ENCODE measurements at places on chromosomes 6 and 20.

- DNase-seq = no peak
Measured at GRCh38 chr20:48291896-48292295, 506.6 kb upstream of the SULF2 start.

DNA sequence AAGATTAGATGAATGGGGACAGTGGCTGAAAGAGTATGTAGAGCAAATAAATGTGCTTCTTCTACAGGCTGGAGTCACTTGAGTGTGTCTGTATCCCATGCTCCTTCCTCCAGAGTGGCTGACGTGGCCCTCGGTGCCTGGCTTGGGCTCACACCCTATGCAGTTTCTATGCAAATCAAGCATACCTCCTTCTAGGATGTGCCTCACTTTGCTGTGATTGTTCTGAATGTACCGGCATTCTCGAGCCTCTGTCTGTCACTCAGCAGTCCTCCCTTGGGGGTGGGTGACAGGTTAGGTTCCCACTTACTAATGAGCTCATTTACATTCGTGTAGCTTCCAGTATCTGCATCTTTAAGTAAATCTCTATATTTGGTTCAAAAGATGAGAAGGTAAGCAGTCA, 55.1 kb upstream of the HDDC2 start:
- DNase-seq = no peak

- DNase-seq = peak; percentile 13
Measured at GRCh38 chr20:13220904-13221297, at the start of gene ISM1. Gene ISM1 (plus strand): TSS chr20:13221274. CDS start chr20:13221777, 503 bp downstream.

- DNase-seq = no peak
Measured at GRCh38 chr20:47989957-47990356, 204.7 kb upstream of the SULF2 start.

DNA sequence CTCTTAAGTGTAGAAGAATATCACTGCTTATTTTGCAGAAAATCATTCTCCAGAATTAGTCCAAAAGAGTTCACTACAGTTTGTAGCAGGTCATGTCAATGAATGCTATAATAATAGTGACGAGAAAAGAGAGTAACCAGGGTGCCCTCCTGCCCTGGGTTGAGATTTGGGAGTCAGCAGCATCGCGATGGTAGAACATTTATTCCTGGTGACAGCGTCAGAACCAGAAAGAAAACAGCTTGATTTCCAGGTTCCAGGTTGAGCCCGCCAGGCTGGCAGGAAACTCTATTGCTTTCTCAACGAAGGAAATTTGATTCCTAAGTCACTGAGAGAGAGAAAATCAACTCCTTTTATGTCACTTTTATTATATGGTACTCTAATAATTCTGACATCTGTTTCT, 550.3 kb downstream of the QKI start:
- DNase-seq = no peak

DNA sequence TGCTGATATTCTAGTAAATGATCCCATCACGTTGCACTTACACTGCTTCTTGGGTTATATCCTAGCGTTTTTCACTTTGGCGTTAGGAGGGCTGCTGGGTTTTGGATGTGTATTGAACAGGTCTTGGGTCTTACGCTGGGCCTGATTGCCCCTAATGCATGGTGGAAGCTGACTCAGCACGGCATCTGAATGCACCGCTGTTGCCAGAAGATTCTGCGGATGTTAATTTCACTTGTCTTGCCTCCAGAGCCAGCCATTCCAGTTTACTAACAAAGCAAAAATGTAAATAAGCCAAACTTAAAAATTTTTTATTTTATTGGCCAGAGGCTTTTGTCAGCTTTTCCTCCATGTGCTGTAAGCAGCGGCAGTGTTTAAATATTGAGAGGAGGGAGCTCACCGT, 233.5 kb downstream of the TMEM242 start:
- no peak for DNase-seq

DNA sequence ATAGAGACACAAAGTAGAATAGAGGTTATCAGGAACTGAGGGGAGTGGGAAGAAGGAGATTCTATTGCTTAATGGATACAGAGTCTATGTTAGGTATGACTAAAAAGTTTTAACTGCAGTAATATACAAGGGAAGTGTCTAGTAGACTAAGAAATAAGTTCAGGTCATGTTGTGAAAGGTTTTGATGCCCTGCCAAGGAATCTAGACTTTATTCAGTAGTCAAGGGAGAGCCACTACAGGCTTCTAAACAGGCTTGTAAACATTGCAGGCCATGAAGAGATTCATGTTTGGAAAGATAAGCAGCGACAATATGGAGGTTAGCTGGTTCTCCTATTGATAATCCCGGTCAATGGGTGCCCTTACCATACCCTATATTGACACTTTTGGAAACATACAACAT, 352.8 kb upstream of the SOX4 start:
- no peak for DNase-seq

DNA sequence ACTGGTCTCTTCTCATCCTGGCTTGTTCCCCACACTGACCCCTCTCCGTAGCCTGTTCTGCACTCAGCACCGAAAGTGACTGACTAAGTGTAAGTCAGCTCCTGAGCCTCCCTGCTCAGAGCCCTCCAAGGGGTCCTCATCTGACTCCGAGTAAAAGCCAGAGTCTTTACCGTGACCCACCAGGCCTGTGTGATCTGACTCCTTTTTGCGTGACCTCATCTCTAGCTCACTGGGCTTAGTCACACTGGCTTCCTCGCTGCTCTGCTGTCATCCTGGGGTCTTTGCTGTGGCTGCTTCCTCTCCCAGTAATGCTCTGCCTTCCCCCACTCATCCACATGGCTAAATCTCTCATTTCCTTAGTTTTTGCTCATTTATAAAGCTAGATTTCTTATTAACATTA, 116.6 kb downstream of the PLCB4 start:
- DNase-seq = no peak

DNA sequence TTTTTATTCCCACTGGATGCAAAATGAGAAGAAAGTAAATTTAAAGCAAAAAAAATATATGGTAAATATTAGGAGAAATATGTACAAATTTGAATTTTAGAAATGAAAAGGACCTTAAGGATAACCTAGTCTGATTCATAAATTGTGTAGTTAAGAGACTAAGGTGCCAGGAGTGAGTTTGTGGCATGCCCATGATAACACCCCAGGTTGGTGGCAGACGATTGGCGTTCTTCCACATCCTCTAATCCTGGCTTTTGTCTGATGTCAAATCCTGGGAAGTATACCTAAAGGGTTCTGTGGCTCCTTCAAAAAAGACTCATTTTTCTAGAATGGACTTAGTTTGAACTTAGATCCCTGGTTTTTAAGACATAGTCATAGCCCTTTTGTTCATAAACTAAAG, 62.2 kb downstream of the SAMD5 start:
- no peak for DNase-seq

DNA sequence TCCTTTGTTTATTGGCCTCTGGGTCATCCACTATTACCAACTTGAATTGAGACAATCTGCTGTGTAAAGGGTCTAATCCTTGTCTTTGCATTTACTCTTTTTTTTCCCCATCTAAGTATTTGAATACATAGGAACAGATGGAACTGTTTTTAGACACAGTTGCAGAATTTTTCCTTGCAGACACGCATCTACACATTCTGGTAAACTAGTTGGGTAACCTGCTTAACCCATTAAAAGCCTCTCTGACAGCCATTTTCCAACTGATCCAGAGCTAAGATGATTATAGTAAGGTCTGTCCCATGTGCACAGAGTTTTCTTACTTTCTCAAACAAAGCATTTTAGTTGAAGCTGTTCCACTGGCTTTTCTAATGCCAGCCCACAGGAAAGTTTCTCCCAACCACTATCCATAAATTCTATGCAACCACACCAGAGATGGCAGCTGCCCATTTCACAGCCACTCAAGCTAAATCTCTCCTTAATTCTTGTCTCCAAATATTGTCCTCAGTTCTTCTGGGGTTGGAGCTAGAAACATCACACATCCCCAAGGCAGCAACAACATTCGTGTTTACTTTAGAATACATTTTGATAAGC, 492.1 kb downstream of the MAFB start:
- DNase-seq = no peak

DNA sequence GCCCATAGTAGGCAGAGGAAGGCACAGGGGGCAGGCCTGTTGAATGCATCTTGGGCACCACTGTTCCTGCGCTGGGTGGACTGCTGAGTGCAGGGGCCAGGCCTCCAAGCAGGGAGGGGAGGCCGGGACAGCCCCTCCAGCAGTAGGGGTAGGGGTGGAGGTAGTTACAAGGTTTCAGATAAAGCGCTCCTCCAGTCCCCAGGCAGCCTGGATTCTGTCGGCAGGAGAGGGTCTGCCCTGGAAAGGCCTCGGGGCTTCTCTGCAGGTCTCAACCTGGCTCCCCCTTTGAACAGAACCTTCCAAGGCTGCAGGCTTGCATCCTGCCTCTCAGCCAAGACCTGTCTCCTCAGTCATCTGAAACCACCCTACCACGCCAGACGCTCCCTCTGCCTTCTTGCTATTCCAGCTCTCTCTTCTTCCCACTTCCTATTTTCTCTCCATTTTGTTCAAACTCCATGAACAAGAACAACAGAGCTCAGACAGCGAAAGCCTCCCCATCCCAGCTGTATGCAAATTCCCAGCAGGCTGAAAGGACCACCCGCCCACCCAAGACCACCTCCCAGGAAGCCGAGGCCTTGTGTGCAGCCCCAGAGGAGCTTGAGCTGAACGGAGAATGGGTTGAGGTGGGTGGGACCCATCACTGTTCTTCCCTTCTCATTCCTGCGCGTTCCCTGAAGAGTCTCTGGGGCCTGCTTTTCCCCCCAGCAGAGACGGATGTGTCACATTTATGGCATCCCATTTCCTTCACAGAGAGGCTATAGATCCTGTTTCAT, 1.4 kb downstream of the MLN start:
- DNase-seq = no peak

DNA sequence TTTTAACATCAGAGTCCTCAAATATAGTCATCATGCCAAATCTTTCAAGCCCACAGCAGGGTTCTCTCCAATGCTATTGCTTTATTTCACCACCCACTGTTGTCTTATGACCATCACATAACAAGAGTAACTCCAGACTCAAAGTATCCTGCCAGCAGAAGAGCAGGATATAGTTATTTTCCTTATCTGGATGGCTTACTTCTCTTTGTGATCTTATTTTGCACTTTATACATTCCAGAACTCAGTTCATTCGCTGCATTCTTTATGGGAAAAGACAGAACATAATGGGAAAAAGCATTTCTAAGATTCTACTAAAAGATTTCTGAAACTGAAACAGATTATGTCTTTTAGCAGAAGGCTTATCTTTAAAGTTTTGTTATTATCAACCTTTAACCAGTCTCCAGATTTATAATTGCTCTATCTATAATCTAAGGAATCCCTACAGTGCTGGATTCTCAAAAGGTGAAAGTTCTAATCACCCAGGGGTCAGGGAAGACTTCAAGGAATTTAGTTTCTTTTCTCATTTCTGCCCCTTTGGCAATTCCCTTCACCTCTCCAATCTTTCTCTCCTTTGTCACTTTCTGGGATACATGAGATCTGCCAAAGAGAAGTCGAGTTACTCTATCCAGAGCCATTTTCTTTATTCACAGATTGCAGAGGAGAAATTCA, 190.4 kb downstream of the TPBG start:
- DNase-seq = no peak

DNA sequence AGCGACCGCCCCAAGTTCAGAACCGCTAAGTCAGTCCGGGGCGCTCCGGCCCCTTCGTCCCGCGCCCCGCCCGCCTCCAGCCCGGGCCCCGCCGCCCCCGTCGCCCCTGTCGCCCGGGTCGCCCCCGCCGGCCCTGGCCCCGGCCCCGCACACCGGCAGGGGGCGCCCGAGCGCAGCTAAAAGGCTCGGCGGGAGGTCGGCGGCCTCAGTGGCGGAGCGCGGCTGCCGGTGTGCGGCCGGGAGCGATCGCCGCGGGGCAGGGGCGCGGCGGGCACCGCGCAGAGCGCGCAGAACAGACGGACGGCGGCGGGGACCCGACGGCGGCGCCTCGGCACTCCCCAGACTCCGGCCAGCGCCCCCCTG, at the start of gene FNDC1:
Gene FNDC1 (plus strand): TSS at position 208 of the 363 bp plus-strand sequence. CDS start 197 bp downstream, outside the sequence.
- DNase-seq = peak; percentile 69

GRCh38 chr6:95587989-95588388, 10.7 kb downstream of the MANEA start:
- no peak for DNase-seq

DNA sequence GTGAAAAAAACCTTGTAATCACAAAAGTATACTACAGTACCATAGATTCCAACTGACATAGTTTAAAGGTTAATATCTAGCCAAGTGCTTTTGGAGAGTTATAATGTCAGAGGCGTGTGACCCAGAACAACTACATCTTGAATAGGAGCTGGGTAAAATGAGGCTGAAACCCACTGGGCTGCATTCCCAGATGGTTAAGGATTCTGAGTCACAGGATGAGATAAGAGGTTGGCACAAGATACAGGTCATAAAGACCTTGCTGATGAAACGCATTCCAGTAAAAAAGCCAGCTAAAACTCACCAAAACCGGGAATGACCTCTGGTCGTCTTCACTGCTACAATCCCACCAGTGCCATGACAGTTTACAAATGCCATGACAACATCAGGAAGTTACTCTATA, 22.4 kb upstream of the KIAA0408 start:
- no peak for DNase-seq

GRCh38 chr6:46024124-46024769, 8.6 kb upstream of the CLIC5 start:
- DNase-seq = no peak

- DNase-seq = no peak
Measured at GRCh38 chr20:45470262-45470931, 844 bp downstream of the WFDC2 start.

DNA sequence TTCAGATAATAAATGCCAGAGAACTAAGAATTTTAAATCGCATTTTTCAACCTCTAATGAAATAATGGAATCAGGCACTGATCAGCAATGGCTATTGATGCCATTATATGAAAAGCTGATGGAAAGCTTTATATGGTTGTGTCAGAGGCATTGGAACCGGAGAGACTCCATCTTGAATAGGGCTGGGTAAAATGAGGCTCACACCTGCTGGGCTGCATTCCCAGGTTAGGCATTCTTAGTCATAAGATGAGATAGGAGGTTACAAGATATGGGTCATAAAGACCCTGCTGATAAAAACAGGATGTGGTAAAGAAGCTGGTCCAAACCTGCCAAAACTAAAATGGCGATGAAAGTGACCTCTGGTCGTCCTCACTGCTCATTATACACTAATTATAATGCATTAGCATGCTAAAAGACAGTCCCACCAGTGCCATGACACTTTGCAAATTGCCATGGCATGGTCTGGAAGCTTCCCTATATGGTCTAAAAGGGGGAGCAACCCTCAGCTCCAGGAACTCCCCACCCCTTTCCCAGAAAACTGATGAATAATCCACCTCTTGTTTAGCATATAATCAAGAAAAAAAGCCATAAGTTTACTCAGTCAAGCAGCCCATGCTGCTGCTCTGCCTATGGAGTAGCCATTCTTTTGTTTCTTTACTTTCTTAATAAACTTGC, 40.2 kb upstream of the CD83 start:
- DNase-seq = no peak

GRCh38 chr20:40006168-40006860, 682.7 kb downstream of the MAFB start:
- DNase-seq = no peak

DNA sequence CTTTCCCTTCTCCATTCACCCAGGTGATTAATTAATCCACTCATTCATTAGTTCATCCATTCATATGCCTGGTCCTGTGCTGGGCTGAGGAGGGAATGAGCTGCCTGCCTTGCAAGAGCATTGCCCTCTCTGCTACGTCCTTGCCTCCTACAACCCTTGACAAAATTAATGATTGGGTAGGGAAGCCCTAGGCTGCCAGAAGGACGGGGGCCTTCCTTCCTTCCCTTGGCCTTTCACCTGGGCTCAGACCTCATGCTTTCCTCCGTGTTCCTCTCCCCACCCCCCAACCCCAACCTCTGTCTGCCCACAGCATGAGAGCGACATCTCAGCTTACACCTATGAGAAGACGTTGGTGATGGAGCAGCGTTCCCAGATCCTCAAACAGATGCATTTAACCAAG, 25.6 kb downstream of the SLC12A5 start:
- no peak for DNase-seq

Measured in activated CD4-positive, alpha-beta T cell treated with anti-CD3 and anti-CD28 coated beads, Interleukin-10, Interleukin-2, amounts not matched to agents 100 ng/mL and 50 ng/mL, durations not matched to agents 16 hours and 8 hours (primary cell).